HepG2 (cell line): ENCODE measurements at places on chromosomes 11 and 22.

DNA sequence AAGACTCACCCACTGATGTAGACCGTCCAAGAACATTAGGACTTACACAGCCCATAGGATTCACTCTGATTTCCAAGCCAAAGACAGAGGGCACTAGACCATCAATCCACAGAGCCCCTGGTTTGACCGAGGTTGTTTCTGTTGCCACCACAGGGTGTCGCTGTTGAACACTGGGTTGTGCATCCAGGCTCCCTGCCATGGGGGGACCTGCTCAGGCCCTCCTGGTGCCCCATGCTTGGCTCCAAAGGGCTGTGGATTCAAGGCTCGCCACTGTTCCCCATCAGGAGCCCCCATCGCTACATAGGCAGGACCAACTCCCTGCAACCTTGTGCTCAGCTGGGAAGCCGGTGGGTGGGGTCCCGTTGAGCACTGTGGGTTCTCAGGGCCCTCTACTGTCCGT is 128.0 kb upstream of the ANO1 start:
- DNase-seq = peak; percentile 20

DNA sequence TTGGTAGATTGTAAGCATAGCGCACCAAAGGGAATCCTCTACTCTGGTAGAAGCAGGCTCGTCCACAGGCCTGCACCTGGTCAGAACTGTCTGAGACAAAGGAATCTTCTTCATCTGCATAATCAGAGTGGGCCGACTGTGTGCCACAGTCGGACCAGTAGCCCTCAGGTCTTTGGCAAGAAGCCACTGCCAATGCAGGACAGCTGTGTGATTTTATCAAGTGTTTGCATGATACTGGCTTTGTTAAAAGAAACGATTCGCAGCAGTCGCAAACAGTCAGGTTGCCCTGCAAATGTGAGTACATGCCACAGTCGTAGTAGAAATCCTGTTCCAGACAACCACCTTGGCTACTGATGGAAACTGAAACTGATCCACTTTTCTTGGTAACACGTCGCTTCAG is 4.9 kb upstream of the CCDC34 start:
- no peak for DNase-seq

DNA sequence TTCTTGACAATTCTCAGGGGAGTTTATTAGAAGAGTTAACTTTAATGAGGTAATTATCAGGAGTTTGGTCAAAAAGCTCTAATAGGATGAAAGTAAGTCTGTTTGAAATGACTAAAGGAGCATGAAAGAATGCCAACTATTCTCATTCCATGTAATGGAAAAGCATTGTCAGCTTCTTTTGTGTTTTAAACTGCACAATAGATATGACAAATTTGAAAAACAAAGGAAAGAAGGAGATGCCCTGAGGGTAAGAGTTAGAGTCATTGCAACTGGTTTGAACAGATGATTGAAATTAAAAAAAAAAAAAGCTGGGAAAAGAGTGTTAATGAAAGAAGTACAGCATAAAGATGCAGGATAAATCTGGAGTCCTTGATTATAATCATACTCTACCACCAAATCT is 296.8 kb upstream of the FOLH1 start:
- no peak for DNase-seq

- peak; percentile 41 for DNase-seq
Observed at GRCh38 chr11:33257160-33257896, at the start of gene HIPK3. TSS of gene HIPK3 (plus strand) at chr11:33257381.

GRCh38 chr11:71482746-71483364 is 29.9 kb downstream of the NADSYN1 start:
- no peak for DNase-seq

DNA sequence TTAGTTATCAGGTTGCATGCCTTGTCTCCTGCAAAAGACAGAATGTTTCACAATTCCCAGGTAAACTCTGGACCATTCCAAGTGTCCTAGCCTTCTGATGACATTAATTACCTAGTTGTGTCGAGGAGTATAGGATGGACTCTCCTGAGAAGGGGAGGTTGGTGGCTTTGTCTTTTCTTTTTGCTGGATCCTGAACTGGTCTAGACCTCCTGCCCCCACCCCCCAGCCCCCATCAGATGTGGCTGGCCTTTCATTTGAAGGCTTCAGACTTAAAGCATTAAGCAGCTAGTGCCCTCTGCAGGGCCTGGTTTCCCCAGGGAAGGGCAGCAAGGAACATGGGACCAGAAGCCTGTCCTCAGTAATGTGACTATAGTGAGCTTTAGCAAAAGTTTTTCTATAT is 9.7 kb downstream of the MCAM start:
- DNase-seq = no peak

DNA sequence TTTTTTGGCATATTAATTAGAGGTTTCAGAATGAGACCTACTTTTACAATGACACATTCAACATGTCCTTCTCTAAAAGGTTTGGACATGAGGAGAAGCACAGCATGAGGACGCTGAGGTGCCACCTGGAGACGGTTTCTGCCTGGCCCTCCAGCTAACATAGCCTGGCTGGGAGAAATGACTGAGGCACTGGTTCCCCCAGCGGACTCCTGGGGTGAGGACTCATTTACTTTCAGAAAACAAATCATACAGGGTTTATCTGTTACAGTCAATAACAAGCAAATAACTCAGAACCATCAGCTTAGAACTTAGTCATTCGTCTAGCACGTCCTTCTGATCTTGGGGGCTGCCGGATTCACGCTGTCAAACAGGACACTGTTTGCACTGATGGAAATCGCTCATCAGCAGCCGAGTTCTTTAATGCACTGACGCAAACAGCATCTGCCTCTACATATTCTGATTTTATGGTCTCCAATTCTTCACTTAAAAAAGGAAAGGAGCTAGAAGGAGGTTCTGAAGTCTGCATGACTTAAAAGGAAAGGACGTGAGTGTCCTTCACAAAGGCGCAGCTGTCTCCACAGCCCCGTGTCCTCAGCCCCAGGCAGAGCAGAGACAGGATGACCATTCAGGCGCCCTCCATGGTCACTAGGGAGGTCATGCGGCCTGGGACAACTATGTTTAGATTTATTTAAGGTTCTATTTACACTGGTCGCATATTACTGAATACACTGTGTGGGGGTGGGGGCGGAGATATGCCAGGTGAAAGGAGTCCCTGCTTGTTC is 44.2 kb downstream of the CERK start:
- DNase-seq = no peak

- no peak for DNase-seq
Observed at GRCh38 chr11:114172055-114172861, 112.7 kb downstream of the ZBTB16 start.

DNA sequence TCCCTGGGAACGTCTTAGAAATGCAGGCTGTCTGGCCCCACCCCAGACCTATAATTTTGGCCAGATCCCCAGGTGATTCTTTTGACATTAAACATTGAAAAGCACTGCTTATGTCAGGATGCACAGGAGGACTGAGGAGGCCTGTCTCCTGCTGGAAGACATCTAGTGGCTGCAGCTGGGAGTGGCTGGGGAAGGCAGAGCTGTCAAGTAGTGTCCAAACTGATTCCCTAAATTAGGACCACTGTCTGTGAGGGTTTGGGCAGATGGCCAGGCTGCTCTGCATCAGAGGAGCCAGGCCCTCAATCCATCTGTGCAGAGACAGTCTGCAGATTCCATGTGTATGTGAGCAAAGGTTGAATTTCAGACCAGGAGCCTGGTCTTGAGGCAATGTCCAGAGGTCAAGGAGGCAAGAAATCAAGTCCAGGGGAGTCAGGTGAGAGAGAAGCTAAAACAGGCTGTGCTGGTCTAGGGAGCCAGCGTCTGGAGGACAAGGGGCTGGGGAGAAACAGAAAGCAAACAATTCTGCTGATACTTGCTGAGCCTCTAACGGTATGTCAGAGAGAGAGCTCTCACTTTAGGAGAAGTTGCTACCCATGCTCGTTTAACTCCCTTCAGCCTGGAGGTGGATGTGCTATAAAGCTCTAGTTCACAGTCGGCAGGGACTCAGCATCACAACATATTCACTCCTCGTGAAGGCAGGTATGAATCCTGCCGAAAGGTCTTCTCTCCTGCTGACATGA is 15.3 kb upstream of the SYTL2 start:
- DNase-seq = no peak
